ENCODE measurements at places on chromosomes 5 and 9.

- no peak for DNase-seq
These were observed 609.7 kb upstream of the DAB2 start for GRCh38 chr5:40034441-40034840.

- no peak for DNase-seq
These were observed 65.2 kb downstream of the IPO11 start for GRCh38 chr5:62477801-62478200.

DNA sequence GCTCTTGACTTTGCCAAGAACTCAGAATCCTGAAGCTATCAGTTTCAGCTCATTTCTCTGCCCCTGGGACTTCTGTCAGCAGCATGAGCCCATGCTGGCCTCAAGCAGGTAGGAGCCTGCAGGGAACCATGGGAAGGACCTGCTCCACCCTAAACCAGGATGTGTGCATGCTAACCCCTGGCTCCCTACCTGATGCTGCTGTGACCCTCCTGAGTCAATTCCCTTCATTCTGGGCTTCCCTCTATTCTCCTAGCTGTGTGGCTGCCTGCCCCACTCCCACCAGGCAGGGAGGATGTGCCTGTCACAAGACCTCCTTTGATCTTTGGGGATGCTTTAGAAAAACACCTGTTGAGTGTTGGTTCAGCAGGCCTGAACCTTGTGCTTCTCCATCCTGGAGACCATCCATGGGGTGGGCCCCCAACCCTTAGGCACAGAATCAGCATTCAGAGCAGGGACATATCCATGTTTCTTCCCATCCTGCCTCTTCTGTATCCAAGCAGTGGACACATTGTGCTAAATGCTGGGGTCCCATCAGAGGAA lies 117.1 kb upstream of the CCL21 start:
- DNase-seq: no peak

DNA sequence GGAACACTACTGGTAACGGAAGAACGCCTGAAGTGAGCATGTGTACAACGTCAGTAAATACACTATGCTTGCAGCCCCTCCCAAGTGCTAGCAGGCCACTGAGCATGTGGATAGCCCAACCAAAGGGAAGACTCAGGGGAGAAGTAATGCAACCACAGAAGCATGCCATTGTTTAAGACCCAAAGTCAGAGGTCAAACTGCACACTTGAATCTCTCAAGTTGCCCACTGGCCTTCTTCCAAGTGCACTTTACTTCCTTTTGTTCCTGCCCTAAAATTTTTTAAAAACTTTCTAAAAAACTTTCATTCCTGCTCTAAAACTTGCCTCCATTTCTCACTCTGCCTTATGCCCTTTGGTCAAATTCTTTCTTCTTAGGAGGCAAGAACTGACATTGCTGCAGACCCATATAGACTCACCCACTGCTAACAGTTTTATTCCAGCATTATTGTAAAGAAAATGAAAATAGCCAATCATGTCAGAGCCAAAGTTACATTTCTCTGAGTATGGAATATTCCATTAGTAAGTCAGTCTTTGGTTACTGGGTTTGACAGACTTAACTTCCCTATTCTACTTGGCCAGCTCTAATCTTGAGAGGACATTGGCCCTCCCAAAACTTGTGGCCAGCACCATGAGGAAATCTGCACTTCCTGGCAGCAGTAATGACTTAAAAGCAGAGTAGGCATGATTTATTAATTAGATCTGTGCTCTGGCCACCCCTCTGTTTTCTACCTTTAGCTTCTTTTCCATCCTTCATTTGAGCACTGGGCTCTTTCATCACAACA lies 76.9 kb downstream of the TSSK1B start:
- no peak for DNase-seq

DNA sequence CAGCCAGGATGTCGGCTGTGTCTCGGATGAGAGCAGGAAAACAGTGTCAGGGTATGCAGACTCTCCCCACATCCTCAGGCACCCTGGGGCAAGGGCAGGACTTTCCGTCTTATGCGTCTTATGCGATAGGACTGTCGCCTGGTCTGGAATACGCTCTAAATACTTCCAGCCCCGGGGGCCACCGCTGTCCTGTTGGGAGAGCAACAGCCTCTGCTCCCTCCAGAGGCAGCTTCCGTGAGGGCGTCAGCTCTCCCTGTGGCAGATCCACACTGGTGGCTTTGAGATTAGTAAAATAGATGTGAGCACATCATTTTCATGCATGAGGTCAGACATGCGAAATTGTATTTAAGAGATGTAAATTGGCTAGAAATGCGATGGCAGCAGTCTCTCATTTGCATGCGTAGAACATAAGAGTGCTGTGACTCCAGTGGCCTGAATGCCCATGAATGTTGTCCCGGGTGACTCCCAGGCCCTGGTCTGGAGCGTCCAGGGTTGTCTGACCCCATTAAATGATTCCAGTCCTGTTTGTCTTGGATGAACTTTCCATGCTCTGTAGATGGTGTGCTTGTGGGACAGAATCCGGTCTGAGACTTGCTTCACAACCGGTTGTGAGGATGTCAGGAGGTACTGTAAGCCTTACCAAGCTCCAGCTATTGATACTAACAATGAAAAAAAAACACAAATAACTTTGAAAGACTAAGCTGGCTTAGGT lies 228.2 kb downstream of the SYK start:
- DNase-seq: no peak

GRCh38 chr9:15317836-15318235 lies 10.8 kb upstream of the TTC39B start:
- DNase-seq: no peak

GRCh38 chr9:117796681-117797080 lies 92.5 kb downstream of the TLR4 start:
- no peak for DNase-seq

- no peak for DNase-seq
These were observed 51.4 kb upstream of the BNC2 start for GRCh38 chr9:16921855-16922254.

DNA sequence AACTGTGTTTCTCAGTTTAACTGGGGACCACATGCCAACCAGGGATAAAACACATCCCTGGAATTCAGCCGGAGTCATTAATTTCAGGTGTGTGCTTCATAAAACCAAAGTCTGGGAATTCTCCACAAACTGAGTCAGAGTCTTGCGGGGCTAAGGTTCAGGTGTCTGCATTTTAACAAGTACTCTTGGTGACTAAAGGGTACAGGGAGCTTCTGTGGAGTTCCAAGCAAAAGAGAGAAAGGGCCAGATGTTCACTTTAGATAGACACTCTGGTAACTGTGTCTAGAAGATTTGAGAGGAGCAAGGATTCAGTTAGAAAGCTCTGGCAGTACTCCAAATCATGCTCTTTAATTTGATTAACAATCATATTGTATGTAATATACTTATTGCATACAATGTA lies 4.0 kb downstream of the NADK2 start:
- no peak for DNase-seq

DNA sequence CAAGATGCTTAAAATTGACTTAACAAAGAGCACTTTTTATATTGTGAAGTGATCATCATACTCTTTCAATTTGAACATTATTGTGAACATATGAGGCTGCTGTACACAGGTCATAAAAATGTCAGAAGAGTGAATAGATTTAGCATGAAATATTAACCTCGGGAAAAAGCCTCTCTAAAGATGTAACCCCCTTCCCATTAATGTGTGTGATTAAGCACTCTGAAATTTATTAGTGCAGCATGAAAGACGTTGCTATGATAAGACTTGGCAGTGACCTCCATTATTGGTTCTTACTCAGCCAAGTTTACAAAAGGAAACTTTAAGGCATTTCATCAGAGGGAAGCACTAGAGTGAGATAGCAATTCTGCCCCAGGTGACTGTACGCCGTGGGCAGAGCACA lies 326.5 kb downstream of the NTRK2 start:
- DNase-seq: no peak

GRCh38 chr5:42490831-42491230 lies 67.6 kb downstream of the GHR start:
- no peak for DNase-seq

DNA sequence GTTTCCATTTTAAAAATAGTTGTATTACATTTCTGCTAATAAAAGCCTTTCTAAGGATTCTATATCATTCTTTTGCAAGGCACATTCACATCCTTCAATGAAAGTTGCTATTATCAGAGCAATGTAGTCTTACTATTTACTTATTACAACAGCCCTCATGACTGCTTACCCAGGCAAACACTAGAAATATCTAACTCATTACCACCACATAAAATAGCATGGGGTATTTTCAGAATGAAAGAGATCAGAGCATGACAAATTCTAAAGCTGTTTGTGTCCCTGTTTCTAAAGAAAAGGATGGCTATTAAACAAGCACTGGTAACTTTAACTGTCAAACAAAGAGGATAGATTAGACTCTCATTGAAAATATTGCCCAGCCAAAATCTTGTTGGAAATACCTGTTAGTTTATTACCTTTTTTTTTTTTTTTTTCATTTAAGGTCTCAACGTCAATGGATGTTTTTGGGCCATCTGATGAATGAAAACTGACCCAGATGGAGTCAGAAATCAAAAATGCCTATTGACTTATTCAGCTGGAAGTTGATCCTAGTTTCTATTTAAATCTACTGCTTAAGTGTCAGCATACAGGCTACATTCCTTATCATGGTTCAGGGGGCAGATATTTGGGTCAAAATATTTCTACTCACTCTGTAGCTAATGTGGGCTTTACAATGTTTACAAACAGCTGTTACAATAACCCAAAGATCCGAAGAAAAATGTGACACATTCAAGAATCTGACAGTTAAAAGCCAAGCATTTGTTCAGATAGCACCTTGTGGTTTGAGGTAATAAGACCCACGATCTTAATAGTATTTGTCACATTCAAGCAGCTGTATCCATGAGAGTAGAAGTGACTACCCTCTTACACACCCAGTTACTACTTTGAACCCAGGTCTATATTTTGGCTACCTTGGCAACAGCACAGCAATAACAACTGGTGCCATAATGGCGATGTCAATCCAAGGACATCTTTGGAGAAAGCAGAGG lies 554.8 kb upstream of the MEF2C start:
- no peak for DNase-seq

DNA sequence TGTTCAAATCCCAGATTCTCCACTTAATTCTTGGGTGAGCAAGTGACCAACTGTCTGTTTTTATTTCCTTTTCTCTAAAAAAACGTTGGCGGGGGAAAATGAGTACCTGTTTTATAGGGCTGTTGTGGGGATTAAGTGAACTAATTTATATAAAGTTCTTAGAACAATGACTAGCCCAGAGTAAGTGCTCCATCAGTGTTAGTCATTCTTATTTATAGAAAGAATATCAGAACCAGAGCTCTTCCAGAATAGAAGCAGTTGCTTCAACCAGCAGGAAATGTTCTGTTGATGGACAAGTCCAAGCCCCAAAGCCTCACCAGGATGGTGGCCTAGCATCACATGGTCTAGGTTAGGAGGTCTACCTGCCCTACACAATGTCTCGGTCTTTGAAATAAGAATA lies 379.2 kb downstream of the ACTL7B start:
- no peak for DNase-seq

DNA sequence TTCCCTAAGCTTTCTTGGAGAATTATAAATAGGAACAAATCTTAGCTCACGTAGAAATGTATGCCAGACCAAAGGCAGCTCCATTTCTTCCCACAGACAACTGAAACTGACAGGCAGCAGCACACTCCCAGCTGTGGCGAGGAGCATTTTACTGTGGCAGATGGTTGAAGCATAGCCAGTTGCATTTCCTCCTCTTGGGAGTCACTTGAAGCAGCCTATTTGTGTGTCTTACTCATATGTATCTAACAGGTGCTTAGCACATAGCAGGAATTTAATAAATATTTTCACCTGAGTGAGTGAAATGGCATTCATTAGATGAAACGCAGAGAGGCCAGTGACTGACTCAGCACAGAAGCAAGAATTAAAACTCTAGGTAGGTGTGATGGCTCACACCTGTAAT lies 12.3 kb upstream of the MTMR12 start:
- peak; percentile 68 for DNase-seq
